ENCODE measurements at places on chromosomes 3 and 15. TPM values are rescaled to one million over a fixed set of nuclear protein-coding genes. Genes with fewer than 3 reads are reported as not detected.
A peak's percentile ranks its signal among the peaks of the same experiment; 100 is the strongest.

Gene FBXO40
- total RNA-seq = not detected

Gene GOLGA6L2
- not detected for total RNA-seq

Gene ZNF639
- total RNA-seq = 71.2 TPM

Gene SLC28A2
- not detected for total RNA-seq

Gene PARP15
- not detected for total RNA-seq

Gene SLC38A3
- not detected for total RNA-seq

Gene C3orf85
- not detected for total RNA-seq

Gene ATP13A5
- 0.04 TPM for total RNA-seq

Gene PXYLP1
- 18.0 TPM for total RNA-seq

Gene GCHFR
- 43.2 TPM for total RNA-seq

Gene C3orf52
- total RNA-seq = 2.0 TPM

- no peak for DNase-seq
These were observed 479.6 kb downstream of the CNTN3 start for GRCh38 chr3:74134831-74135230.

DNA sequence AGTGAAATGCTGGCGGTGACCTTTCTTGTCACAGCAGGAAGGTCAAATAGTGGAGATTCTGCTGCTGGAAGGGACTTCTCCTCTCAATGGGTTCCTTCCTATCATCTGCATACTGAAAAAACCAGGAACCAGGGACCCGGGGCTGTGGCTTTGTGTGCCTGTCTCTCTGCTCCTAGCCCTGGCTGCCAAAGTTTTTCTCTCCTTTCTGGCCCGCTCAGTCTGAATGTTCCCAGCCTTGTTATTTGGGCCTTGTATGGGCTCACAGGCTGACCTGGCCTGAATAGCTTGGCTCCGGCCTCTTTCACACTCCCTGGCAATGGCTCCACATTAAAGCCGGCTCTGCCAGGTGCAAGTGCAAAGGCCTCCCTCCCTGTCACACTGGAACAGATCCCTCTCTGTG is 94.7 kb downstream of the LRIG1 start:
- DNase-seq = no peak

GRCh38 chr3:185631108-185631507 is 45.0 kb downstream of the SENP2 start:
- no peak for DNase-seq

DNA sequence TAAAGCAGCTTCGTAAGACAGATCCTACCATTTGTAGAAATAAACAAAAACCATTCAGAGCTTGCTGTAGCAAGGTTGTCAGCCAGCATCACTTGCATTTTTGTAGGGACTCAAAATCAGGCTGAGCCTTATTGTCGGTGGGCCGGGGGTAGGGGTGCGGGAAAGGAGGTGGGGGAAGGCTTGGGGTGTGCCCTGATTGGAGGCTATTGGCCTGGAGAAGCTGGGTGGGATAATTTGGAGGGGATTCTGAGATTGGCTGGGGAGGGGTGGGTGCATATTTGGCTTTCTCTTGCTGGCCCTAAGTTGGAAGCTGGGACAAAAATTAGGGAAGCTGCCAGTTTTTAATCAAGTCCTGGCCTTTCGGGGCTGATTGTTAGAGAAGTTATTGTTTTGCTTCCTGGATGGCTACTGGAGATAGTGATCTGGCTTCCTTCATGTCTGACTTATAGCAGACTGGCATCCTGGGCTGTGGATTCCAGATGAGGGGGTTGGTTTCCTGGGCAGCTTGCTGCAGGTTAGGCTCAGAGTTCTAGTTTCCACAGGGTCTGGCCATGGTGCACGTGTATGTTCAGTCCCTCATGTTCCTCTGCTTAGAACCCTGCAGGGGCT is 22.8 kb downstream of the STOML1 start:
- no peak for DNase-seq

GRCh38 chr3:123150449-123151215 is 51.1 kb upstream of the SEC22A start:
- no peak for DNase-seq

GRCh38 chr3:115549071-115549470 is 74.2 kb upstream of the GAP43 start:
- no peak for DNase-seq

- no peak for DNase-seq
These were observed 15.8 kb downstream of the EPHB1 start for GRCh38 chr3:134810850-134811249.

- peak; percentile 91 for DNase-seq
These were observed 1.3 kb downstream of the KLF15 start for GRCh38 chr3:126355777-126356372.

GRCh38 chr3:13616359-13616758 is 67.4 kb downstream of the FBLN2 start:
- DNase-seq = no peak

DNA sequence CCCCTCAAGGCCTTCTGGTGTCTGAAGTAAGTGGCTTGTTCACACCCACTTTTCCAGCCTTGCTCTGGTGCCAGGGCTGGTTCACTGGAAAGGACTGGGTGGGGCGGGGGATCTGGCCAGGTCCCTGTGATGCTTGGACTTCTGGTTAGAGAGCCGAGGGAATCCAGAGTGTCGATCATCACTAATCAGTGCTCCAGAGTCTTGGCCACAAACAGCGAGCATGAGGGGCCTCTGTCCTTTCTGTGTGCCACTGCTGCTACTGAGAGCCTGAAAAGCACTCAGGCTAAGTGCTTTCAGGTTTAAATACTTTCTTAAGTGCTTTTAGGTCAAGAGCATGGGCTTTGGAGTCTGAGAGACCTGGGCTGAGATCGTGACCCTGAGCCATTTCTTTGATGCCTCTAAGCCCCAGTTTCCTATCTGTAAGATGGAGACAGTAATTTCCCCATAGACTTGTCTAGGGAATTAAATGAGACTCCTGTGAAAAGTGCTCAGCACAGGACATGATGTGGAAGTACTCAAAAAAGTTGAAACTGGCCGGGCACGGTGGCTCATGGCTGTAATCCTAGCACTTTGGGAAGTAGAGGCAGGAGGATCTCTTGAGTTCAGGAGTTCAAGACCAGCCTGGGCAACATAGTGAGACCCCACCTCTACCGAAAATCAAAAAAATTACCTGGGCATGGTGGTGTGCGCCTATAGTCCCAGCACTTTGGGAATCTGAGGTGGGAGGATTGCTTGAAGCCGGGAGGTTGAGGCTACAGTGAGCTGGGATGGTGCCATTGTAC is 53.8 kb upstream of the SEC22A start:
- DNase-seq = no peak

DNA sequence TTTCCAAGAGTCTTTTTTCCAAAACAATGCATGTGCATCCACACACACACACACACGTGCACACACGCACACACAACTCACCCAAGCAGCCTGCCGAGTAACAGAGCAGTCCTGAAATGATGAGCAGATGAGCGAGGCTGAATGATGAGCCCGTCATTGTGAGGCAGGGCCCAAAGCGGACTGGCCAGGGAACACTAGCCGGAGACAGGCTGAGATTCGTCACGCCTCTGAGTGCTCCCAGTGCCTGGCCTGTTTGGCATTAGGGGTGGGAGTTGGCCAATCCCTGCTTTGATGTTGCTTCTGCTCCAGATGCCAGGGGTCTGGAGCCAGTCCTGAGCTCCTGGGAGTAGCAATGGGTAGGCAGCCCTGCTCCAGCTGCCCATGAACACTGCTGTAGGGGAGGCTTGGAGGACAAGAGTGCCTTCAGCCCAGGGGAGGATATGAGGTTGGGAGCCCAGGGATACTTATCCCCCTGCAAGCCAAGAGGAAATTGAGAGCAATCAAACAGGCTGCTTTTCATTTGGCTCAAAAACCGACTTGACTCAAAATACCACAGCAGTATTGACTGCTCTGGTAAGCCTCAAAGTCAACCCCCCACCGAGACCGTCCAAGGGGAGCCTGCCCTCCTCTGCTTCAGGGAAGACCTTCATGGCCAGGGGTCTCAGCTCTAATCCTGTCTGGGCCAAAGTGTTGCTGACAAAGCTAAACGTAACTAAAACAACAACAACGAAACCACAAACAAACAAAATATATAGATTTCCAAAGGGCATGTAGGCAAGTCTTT is 22.9 kb downstream of the COLQ start:
- DNase-seq = no peak

- no peak for DNase-seq
These were observed 249.5 kb upstream of the TRIM42 start for GRCh38 chr3:140428380-140428779.

DNA sequence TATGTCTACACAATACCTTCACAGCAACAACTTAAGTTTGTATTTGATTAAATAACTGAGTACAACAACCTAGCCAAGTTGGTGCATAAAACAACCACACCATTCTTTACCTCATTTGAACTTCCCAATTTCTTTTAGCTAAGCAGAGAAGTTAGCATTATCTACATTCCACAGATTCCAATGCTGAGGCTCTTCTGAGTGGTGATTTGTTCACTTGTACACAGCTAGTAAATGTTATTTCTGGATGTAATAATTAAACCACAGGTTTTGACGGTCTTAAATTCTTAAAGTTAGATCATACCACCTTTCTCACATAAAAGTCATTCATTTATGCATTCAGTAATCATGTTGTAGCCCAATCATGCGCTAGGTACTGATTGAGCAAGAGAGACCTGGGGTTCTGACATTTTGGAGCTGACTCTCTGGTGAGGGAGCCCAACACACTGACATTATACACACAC is 102.5 kb downstream of the SST start:
- DNase-seq = peak; percentile 58

- no peak for DNase-seq
These were observed 83.7 kb downstream of the ETV5 start for GRCh38 chr3:186025161-186025560.

DNA sequence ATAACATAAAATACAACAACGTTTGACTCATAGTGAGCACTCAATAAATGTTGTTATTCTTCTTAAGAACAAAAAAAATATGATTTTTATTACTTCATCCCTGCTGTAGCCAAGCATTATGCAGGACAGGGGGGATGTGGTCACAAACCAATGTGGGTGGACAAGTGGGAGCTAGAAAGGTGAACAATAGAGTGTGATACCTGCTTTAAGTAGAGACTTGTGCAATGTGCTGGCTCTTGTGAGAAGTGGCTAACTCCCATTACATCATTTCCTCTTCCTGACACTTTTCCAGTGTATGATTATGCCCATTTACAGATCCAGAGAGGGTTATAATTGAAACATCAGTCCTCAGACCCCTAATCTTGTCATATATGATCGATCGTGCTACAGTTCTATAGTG is 193.6 kb downstream of the UBE2E2 start:
- DNase-seq = no peak

GRCh38 chr3:95775486-95776094 is 1038.8 kb upstream of the EPHA6 start:
- DNase-seq = no peak

DNA sequence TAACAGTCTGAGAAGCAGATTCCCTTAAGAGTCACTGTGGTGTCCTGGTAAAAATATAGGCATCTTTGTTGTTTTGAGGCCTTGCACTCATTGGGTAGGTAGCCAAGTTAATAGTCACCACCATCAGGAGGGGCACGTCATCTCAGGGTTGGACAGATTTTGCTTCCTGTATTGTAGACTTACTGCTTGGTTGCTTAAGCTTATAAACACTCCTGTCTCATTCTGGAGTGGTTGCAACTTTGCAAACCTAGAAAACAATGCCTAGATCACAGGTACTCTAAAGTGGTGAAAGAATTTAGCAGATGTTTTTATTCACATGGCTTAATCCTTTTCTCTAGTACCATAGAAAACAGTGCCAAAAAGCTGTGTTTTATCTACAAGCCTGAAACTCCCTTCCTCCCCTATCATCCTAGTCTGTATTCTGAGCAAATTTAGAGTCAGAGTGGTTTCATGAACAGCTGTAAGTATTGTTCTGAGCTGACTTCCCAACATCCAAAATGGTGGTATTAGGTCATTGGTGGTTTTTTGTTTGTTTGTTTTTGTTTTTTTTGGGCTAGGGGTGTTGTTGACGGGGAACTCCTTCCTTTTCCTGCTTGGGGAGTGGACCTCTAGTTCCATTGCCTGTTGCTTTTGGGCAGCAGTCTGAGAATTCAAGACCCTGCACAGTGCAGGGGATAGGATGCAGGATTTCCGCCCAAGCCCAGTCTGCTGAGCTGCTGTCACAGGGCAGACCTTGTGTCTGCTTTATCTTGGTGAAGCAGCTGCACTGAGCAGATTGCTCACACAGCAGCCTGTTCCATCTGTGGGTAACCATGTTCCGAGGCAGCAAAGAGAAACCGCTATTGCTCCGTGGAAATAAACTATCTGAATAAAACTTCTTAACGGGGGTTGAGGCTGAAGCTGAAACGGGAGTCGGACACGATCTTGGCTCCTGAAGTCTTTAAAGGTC is 202.0 kb downstream of the AKAP13 start:
- DNase-seq = no peak

GRCh38 chr3:134029256-134029733 is 430 bp downstream of the SLCO2A1 start:
- DNase-seq = no peak

- DNase-seq = no peak
These were observed 1.3 kb downstream of the SCAANT1 start for GRCh38 chr3:63910891-63911290.

DNA sequence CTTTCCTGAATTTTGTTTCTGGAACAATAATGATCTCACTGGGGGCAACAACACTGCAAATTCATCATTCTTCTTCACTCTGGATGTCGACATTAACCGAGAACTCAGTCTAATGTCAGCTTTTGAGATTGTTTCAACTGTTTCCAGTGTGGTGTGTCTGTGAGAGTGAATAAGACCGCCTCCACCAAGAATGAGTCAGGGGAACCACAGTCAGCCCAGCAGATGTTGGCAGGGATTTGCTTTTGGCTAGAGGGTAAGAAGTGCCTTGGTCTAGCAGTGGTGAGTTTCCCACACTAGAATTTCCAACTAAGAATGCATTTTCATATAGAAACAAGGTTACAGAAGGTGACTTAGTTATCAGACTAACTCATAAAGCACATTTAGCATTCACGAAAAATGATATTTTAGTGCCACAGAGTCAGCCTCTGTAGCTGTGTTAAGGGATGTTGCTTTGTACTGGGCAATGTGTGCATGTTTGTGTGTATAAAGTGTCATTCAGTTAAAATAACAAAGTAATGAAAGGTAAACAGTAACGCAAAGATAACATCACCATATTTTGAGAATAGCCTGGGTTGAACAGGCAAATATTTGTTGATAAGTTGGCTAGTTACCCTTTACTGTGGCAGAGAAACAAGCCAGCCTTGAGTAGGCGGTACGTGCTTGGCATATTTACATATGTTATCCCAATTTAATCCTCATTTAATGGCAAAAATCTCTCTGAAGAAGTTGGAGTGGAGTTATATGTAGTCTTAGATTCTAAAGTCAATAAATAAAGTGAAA is 33.8 kb downstream of the DRD3 start:
- DNase-seq = peak; percentile 91

GRCh38 chr15:77550301-77551251 is 82.1 kb downstream of the LINGO1 start:
- no peak for DNase-seq

DNA sequence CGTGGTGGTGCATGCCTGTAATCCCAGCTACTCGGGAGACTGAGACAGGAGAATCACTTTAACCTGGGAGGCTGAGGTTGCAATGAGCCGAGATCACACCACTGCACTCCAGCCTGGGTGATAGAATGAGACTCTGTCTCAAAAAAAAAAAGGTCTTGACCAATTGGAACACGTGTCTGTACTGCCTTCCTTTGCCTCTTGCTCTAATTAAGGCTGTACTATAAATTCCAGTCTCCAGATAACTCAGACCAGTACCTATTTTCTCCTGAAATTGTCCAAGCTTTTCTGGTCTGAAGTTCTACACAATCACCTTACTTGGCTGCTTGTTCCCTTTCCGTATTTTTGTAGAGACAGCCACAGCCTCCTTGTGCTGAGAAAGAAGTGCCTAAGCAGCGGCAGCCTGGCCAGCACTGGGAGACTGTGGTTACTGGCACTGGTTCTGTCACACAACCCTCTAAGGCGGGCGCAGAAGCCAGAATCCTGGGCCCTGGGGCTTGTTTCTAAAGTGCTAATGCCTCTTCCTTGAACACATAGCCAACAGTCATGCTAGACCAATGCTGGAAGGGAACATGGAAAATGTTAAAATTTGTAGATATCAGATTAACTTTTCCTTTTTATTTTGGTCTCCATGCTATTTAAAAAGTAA is 6.2 kb upstream of the CEP70 start:
- DNase-seq = peak; percentile 42

Measured in H4 (cell line).